ENCODE measurements at places on chromosomes 3 and 15.

- no peak for DNase-seq
Measured at GRCh38 chr3:133572158-133573053, 1.1 kb upstream of the CDV3 start.

DNA sequence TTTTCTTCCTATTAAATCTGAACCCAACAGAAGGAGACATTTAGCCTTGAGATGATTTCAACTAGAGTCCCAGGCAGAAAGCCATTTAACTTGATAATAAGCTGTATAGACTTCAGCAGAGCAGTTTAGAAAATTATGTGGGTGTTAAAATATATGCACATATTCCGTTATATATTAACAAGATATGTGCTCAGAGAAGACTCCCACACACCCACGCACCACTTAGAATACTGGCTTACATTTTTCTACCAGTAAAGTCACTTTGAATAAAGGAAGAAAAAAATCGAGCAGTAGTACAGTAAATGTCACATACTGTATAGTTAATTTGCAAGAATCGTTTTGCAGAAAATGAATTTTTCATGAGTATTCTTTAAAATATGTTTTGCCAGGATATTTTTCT is 599.3 kb downstream of the FGF12 start:
- no peak for DNase-seq

DNA sequence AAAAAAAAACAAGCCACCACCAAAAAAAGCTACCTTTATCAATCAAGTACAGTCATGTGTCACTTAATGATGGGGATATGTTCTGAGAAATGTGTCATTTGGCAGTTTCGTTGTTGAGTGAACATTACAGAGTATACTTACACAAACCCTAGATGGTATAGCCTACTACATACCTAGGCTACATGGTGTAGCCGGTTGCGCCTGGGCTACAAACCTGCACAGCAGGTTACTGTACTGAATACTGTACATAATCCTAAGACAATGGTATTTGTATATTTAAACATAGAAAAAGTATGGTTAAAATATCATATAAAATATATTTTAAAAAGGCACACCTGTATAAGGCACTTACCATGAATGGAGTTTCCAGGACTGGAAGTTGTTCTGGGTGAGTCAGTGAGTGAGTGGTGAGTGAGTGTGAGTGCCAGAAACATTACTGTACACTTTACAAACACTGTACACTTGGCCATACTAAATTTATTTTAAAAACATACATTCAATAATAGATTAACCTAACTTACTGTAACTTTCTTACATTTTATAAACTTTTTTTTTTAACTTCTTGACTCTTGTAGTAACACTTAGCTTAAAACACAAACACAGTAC is 25.9 kb upstream of the JMJD7 start:
- DNase-seq, result no peak

DNA sequence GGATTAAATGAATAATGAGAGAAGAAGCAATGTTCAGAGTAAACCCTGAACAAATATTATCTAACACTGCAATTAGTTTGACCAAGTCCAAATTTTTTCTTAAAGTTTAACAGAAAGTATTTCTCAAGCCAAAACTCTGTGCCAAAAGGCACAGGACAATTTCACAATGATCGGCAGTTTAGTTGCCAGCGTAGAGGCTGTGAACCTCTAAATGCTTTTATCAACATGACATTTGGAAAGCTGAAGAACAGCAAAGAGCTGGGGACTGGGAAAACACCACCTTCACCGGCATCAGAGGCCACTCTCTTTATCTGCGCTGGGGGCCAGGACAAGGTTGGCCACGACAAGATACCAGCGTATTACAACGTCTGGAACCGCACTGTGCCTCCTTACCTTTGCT is 125.6 kb downstream of the ADAMTS17 start:
- DNase-seq, result no peak

- no peak for DNase-seq
Measured at GRCh38 chr15:50119063-50120040, at the start of gene ATP8B4. ATP8B4 (minus strand) TSS chr15:50119233; CDS start chr15:50106966, 12,267 bp downstream.

- DNase-seq, result no peak
Measured at GRCh38 chr3:139120086-139121056, 75.7 kb upstream of the PRR23C start.

- DNase-seq, result no peak
Measured at GRCh38 chr15:80576519-80577090, 118.5 kb upstream of the ABHD17C start.

DNA sequence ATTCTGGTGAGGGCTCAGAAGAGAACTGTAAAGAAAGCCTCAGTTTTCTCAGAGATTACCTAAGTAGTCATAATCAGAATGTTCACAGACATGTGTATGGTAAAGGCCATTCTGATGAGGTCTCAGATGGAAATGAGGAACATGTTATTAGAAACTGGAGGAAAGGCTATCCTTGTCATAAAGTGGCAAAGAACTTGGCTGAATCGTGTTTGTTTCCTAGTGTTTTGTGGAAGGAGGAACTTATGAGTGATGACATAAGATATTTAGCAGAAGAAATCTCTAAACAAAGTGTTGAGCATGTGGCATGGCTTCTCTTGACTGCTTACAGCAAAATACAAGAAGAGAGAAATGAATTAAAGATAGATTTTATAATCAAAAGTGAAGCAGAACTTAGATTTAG is 12.8 kb upstream of the KLHL40 start:
- no peak for DNase-seq

DNA sequence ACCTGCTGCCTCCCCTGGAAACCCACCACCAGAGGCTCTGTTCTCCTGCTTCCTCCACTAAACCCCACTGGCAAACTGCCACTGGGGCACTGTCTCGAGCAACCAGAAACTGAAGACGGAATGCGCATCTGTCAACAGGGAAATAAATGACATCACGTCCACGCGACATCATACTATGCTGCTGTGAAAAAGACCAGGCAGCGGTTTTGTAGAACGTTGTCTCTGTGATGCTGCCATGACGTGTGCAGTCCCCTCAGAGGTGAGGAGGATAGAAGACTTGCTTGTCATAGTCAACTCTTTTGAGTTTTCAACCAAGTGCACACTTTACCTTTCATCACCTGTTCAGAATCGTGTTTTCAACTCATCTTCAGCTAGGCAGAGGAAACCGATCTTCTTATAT is 203.0 kb upstream of the IGF1R start:
- DNase-seq, result no peak

DNA sequence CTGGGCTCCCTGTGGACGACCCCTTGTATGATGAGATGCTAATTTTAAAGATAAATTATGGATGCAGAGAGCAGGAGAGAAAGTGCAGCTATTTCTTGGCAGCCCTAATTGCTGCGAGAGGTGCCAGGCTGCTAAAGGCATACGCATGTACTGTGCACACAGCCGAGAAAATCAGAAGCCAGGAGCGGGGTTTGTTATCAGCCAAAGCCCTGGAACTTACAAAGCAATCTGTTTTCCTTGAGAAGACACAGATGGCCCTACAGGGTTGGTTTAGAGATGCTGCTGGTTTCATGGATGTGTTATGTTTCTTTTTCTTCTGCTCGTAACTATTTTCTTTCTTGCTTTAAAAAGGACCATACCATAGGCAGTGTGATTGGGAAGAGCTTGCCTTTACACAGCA is 11.7 kb upstream of the CCK start:
- no peak for DNase-seq

GRCh38 chr15:40277471-40277870 is 5.4 kb downstream of the ANKRD63 start:
- no peak for DNase-seq

GRCh38 chr15:70531576-70531975 is 231.8 kb downstream of the UACA start:
- DNase-seq, result no peak

GRCh38 chr3:124767264-124767663 is 37.0 kb downstream of the UMPS start:
- DNase-seq, result no peak

DNA sequence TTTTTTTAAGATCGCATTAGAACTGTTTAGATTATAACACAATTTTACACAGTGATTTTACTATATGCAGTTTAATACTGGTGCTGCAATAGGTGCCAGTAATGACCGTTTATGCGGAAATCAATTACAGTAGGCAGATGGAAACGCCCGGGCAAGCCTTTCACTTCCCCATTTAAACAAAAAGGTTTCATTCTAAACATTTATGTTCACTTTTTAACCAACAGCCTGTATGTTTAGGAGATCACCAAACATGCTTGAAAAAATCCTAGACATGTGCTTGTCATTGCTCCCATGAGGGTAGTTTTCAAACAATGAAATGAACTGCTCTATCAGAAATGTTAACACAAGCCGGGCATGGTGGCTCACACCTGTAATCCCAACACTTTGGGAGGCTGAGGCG is 2.7 kb downstream of the BNIP2 start:
- no peak for DNase-seq

DNA sequence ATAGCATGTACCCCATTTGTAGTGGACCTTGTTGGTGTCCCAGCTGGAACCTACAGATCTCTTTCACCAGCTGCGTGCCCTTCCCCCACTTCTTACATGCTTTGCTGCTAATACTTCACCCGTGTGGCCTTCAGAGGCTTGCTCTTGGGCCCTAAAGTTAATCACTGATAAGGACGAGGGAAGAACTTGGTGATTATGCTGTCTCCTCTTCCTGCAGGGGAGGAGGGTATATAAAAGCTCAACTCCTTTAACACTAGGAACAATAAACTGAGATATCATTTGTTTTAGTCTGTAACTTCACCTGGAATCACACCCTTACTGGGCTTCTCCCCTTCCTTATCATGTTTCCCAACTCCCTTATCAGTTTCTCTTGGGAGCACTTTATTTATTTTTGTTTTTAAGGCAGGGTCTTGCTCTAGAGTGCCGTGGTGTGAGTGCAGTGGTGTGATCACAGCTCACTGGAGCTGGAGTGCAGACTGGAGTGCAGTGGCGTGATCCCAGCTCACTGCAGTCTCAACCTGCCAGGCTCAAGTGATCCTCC is 43.2 kb upstream of the PIK3R4 start:
- no peak for DNase-seq

DNA sequence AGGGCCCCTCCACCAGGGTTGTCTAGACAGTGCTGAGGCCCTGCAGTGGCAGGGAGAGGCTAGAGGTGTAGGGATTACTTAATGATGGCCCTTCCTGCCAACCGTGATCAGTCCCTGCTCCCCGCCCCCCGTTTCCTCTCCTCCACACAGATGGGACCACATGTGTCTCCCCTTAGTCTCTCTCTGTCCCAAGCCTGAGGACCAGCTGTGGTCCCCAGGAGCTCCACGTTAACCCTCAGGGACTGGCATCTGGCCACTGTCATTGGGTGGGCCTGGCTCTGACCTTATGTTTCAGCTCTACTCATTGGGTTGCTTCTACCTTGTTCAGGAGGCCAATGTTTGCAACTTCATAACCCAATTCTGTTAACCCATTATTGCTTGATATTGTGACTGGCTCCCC is 6.0 kb upstream of the ALPK3 start:
- DNase-seq, result no peak

GRCh38 chr3:88403319-88403718 is 253.6 kb downstream of the C3orf38 start:
- DNase-seq, result no peak

DNA sequence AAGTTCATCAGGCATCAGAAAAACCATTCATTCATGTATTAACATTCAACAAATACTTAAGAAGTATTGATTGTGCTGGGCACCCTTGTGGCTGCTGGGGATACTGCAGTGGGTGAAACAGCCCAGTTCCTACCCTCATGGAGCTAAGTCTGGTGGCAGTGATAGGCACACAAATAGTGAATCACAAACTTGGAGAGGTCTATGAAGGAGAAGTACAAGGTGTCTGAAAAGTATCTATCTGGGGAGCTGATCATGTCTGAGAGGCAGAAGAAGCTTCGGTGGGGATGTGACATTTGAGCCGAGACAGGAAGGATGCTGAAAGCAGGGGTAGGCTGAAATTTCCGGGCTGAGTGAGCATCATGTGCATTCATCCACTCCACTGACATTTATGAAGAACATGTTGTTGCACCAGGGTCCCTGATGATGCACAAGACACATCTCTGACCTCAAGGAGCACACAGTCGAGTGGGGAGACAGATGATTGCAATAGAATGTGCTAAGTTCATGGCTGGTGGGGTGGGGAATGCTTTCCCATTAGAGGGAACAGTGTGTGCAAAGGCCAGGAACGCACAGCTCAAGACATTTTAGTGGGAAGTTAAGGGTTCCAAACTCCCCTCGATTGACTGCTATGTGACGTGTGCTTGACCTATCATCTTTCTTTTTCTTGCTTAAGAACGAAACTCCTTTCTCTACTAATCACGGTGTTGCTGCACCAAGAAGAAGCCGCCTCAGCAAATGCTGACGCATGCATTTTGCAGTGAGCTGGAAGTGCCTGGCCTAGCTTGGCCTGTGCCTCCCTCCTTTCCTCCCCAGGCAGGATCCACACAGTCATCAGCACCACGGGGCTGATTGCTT is 309.1 kb upstream of the ICE2 start:
- DNase-seq, result no peak

DNA sequence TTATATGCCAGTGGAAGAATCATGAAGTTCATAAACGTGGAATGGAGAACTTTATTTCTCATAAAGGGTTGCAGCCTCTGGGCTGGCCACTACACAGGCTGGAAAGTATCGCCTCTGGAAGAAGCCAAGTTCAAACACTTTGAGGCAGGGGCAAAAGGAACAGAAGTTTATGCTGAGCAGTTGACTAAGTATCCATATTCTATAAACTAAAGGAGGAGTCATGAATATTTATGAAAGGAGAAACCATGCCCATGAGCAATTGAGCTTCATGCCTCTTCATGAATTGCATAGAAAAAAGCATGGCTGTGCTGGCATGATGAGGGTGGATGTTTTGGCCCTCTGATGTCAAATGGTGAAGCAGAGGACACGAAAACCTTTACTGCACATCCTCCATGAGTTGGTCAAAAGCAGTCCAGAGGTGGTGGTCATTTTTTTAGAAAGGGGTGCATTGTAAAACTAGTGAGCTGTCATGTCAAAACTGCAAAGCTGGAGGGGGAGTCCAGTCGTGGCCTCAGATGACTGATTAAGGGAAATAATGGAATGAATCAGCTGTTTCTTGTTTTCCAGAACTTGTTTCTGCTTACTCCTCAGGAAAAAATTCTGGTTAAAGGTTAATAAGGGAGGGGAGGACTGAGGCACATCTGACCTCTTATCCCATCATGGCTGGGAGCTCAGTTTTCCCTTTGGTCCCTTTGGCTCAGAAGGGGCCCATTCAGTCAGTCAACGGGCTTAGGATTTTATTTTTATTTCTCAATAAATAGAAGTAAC is 276.7 kb downstream of the CHL1 start:
- DNase-seq, result no peak

GRCh38 chr3:31227131-31227562 is 305.6 kb upstream of the STT3B start:
- DNase-seq, result no peak

- no peak for DNase-seq
Measured at GRCh38 chr3:38958026-38958720, 93.6 kb downstream of the SCN11A start.

GRCh38 chr3:128340904-128341555 is 125.7 kb downstream of the DNAJB8 start:
- DNase-seq, result no peak

- no peak for DNase-seq
Measured at GRCh38 chr3:47568901-47569300, 9.8 kb downstream of the CSPG5 start.

Measured in stimulated activated CD8-positive, alpha-beta memory T cell treated with anti-CD3 and anti-CD28 coated beads, Interleukin-4, amount 100 ng/mL, for 24 hours (primary cell).